SK-N-SH (cell line): ENCODE measurements at places on chromosomes 1 and 21. TPM values are rescaled to one million over a fixed set of nuclear protein-coding genes. Genes with fewer than 3 reads are reported as not detected.
A peak's percentile ranks its signal among the peaks of the same experiment; 100 is the strongest.

DNA sequence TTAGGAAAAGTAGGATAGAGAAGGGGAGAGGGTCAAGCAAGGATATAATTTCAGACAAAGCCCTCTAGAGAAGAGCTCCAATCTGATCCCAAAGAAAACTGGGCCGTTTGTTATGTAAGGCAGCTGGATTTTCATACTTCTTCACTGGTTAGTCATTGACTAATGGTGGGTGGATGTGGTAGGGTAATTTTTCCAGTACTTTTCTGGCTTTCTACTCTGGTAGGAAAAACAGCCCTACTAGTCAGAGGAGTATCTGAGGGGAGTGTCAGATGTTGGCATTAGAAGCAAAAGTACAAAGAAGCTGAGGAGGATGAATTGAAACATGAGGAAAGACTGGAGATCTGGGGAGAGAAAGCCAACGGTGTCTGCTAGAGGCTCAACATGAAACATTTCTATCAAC lies 145.3 kb downstream of the TNFSF18 start:
- no peak for DNase-seq

DNA sequence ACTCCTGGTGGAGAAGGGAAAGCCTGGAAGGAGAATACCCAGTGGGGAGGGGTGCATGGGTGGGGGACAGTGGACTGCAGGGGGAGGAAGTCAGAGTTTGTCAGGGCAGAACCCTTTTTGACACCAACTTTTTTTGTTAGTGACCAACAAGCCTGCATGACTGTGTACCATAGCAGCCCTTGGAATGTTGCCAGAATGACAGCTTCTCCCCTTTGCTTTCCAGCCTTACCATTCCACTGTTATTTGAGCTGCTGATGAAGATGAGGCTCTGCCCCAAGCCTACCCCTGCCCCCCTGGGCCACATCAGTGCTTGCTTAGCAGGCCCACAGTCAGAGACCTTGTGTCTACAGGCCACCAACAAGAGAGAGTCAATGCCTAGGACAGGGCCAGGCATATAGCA lies 341.2 kb downstream of the HHAT start:
- DNase-seq, result no peak

GRCh38 chr1:156804572-156805243 lies 11.9 kb downstream of the SH2D2A start:
- DNase-seq, result peak; percentile 51

Gene DNAJC16
- 8.4 and 13.7 TPM in 2 replicates for polyA plus RNA-seq

DNA sequence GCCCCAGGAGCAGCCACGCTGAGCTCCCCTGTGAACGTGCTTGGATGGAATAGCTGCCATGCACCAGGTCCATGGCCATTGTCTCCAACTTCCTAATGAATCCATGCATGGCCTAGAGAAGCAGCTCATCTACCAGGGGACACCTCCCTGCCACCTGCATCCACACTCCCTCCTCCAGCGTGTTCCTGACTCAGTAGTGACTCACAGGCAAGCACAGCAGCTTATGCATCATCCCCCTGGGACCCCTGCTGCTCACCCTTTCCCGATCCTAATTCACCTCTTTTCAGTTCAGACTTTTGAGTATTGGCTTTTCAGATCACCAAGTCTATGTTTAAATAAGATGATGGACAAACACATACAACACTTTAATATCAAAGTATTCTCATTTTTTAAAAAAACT lies 39.9 kb upstream of the TADA1 start:
- no peak for DNase-seq

- DNase-seq, result peak; percentile 34
Measured at GRCh38 chr1:147897029-147897752, 5.4 kb upstream of the GJA8 start.

GRCh38 chr1:244439391-244440032 lies 12.2 kb downstream of the ADSS2 start:
- DNase-seq, result no peak

DNA sequence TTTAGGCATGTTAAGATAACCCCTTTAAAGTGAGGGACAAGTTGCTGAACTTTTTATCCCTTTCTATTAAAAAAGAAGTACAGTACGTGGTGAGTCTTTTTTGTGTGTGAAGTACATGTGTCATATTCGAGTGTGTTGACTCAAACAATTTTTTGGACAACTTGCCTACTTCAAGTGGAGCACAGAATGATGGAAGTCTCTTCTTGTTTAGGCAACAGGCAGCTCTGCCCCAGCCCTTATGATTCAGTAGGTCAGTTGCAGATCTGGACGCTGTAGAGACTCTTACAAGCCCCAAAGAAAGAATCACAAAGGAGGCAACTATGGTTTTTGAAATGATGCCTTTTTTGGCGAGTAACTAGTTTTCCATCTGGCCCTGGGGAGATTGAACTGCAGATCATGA lies 14.4 kb upstream of the ZFP69B start:
- DNase-seq, result no peak

DNA sequence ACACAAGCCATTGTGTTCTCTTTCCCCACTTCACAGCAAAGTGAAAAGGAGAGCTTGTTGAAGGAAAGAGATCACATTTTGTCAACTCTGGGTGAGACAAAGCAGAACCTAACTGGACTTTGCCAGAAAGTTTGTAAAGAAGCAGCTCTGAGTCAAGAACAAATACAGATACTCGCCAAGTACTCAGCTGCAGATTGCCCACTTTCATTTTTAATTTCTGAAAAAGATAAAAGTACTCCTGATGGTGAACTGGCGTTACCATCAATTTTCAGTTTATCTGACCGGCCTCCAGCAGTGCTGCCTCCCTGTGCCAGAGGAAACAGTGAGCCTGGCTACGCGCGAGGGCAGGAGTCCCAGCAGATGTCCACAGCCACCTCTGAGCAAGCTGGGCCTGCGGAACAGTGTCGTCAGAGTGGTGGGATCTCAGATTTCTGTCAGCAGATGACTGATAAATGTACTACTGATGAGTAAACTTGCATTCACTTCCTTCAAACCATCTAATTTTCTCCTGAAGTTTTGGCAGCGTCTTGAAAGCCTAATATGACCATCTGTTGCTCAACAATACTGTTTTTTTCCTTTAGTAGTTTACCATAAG lies 43.7 kb downstream of the BACH1 start:
- peak; percentile 14 for DNase-seq

Gene TCP10L
- 0.08 and 0.33 TPM in 2 replicates for polyA plus RNA-seq

DNA sequence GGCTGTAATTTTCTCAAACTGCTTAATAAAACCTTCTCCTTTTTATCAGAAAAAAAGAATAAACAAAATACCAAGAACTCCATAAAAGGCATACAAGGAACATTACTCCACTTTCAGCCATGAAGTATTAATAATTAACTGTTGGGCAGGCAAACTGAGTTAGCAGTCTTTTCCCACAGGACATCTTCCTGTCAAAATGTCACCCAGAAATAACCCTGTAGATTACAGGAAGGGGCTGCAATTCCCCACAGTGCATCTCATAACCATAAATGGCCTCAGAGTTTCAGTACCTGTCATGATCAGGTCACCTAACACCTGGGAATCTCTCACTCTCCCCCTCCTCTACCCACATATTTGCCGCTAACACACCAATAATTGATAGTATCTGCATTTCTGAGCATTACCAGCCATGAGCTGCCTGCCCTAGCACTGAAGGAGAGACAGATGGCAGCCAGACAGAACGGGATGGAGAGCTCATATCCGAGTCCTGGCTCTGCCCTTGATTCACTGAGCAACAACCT lies 475.0 kb downstream of the SMYD3 start:
- DNase-seq, result peak; percentile 50

GRCh38 chr1:6638226-6638625 lies 13.6 kb downstream of the THAP3 start:
- no peak for DNase-seq

Gene ELAPOR1
- 1.1 and 1.2 TPM in 2 replicates for polyA plus RNA-seq

Gene VASH2
- 0.41 and 0.55 TPM in 2 replicates for polyA plus RNA-seq

DNA sequence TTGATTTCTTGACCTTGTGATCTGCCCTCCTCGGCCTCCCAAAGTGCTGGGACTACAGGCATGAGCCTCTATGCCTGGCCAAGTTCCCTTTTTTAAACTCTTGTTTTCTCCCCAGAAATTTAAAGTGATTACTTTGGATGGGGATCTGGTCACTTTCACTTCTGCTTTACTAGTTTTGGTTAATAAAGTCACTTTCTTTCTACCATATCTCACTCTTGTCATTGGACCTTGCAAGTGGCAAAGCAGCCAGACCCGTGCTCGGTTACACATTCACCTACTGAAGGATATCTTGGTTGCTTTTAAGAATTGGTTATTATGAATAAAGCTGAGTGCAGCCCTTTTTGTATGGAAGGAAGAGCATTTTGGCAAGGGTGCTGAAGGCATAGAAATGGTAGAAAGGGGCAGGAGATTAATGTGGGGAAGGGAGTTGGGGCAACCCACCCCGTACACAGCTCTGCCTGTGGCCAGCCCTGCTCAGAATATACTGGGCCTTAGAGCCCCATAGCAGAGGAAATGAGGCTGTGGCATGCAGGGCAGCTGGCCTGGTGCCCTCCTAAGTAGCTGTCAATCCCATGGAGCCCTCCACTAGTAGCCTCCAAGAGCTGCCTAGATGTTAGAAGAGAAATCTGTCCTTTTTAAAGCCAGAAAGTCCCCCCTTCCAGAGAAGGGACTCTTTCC lies 40.7 kb downstream of the CD2 start:
- DNase-seq, result no peak

DNA sequence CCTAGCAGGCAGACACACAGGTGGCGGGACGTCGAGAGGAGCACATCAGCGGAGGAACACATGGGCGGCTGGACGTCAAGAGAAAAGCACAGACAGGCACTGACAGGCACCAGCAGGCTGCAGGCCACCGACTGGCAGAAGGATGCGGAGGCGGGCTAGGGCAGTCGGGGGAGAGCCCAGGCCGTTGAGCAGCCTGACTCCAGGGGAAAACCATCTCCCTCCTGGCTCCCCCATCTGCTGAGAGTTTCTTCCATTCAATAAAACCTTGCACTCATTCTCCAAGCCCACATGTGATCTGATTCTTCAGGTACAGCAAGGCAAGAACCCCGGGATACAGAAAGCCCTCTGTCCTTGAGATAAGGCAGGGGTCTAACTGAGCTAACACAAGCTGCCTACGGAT lies 25.5 kb downstream of the B3GALT5 start:
- no peak for DNase-seq

Gene OR2T34
- not detected in 2 replicates for polyA plus RNA-seq

DNA sequence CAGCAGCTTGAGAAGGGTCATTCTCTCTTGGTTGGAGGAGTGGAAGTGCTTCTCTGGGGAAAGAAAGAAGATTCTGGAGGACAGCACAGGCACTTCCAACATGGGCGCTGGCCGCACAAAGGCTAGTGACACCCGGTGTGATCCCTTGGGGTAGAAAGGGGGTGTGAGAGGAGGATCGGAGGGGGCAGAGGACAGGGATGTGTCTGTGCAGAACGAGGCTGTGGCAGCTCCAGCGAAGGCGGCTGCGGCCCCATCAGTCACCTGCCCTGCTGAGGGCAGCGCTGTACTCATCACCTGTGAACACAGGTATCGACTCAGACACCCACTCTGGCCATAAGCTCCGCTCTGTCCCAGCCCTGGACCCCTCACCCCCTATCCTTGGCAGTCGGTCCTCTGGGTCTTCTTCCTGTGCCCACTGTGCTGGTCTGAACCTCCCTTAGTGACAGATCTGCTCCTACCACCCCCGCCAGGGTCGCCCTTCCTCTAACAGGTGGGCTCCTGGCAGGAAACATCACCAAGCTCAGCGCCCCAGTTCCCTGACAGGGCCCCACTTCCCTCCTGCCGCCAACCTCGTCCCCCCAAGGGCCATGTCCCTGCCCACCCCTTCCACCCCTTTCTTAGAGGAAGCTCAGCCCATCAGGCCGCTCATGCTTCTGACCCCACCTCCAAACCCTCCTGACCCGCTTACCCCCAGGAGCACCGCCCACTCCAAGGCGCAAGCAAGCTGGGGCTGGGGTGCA lies 20.1 kb downstream of the TP73 start:
- DNase-seq, result no peak

DNA sequence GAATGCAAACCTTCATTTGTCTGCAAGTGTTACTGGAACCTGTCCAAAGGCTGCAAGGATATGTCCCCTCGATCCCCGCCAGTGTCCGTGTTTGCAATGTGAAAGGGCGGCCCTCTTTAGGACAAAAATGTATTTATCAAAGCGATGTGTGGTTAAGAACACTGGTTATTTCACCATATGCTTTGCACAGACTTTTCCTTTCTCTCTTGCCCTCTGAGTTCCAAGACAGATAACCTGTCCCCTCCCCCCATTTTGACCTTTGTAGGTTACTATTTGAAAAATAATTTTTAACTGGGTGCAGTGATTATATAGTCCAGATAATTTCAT lies 1.8 kb downstream of the CHRM3 start:
- no peak for DNase-seq

Gene KRTAP7-1
- not detected in 2 replicates for polyA plus RNA-seq

Gene SPRR1B
- polyA plus RNA-seq, result not detected in 2 replicates

- no peak for DNase-seq
Measured at GRCh38 chr1:53313556-53313955, 14.3 kb downstream of the LRP8 start.

GRCh38 chr21:42304556-42305454 lies 10.4 kb downstream of the TFF3 start:
- DNase-seq, result no peak

GRCh38 chr1:43994794-43995790 lies 3.7 kb downstream of the CCDC24 start:
- DNase-seq, result peak; percentile 71

Gene PRRX1
- polyA plus RNA-seq, result 356 and 431 TPM in 2 replicates

Gene COPA
- polyA plus RNA-seq, result 91.4 and 122 TPM in 2 replicates

DNA sequence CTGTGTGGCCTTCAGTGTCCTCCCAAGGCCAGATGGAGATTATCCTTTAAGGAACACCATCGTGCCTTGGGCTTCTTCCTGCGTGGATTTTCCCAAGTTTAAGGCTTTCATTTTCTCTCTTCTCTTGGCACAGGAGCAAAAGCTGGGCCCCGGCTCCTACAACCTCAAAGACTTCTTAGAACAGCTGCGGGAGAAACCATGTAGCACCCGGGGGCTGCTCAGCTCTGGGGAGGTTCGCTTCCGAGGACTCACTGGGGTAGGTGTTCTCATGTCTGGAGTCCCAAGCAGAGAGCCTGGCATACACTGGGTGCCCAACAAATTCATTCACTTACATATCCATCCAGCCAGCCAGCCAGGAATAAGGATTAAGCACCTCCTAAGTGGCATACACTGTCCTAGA lies 6.6 kb upstream of the TTC22 start:
- DNase-seq, result no peak

GRCh38 chr21:14376854-14377253 lies 6.1 kb downstream of the HSPA13 start:
- DNase-seq, result no peak
